ENCODE measurements at places on chromosomes 6 and 20. TPM values are rescaled to one million over a fixed set of nuclear protein-coding genes. Genes with fewer than 3 reads are reported as not detected.
A peak's percentile ranks its signal among the peaks of the same experiment; 100 is the strongest.

- DNase-seq, result no peak
Measured at GRCh38 chr6:111639266-111639665, 33.6 kb upstream of the TRAF3IP2 start.

DNA sequence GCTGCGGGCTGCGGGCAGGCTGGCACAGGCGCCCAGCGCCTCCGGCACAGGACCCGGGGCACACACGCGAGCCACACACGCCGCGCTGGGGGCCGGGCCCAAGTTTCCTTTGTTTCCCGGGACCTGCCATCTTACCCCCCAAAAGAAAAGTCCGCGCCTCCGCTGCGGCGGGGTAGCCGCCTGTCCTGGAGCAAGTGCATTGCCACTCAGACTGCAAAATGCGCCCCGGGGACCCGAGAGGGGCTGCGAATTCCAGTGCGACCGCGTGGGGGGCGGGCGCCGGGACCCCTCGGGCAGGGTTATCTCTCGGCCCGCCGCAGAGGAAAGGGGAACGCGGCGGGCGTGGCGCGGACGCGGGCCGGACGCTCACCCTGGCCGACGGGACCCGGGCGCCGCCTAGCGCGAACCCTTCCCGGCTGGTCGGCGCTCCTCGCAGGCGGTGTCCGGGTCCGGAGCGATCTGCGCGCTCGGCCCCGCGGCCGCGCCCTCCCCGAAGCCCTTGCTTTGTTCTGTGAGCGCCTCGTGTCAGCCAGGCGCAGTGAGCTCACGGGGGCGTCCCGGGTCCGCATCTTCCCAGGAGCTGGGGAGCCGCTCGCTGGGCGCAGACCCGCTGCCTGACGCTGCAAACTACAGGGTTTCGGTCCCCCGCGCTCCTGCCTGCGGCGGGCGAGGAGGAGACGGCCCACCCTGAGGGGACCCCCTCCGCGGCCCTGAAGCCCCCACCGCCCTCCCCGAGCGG is 639 bp upstream of the CD24 start:
- DNase-seq, result peak; percentile 82

DNA sequence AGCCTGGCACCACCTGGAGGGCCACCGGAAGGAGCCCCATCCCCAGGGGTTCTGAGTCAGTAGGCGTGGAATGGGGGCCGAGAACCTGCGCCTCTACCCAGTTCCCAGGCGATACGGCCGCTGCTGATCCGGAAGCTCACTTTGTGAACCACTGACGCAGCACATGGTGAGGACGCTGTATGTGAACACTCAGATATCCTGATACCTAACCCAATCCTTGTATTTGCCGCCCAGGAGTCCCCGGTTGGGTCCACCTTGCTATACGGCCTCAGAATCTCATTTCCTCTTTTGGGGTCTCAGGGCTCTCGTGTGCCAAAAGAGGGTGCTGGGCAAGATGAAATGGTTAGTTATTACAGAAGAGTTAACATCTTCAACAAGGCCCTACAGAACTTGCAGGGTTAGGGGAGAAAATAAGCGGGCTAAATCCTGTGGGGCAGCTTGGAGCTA is 604 bp upstream of the RAB5IF start:
- DNase-seq, result no peak

- no peak for DNase-seq
Measured at GRCh38 chr20:44477151-44477550, 1.5 kb downstream of the TTPAL start.

DNA sequence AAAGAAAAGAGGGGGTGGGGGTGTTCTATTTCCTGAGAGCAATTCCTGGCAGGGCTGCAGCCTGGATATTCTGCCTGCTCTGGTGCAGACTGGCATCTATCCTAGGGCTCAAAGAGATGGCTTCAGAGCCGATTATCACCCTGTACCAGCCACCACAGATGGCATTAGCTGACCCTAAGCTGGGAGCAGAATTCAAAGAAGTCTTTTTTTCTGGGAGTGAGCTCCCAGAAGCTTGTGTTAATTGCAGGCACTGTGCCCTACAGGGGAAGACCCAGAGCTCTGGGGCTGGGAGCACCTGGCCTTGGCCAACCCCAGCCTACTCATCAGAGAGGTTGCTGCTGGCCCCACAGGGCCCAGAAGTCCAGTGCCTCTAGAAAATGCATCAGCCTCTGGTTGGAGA is 85.9 kb downstream of the PXDC1 start:
- no peak for DNase-seq

Gene ABHD12
- 28.0 TPM for total RNA-seq
